GDM1 (cell line): ENCODE measurements at places on chromosomes 5 and 9.

DNA sequence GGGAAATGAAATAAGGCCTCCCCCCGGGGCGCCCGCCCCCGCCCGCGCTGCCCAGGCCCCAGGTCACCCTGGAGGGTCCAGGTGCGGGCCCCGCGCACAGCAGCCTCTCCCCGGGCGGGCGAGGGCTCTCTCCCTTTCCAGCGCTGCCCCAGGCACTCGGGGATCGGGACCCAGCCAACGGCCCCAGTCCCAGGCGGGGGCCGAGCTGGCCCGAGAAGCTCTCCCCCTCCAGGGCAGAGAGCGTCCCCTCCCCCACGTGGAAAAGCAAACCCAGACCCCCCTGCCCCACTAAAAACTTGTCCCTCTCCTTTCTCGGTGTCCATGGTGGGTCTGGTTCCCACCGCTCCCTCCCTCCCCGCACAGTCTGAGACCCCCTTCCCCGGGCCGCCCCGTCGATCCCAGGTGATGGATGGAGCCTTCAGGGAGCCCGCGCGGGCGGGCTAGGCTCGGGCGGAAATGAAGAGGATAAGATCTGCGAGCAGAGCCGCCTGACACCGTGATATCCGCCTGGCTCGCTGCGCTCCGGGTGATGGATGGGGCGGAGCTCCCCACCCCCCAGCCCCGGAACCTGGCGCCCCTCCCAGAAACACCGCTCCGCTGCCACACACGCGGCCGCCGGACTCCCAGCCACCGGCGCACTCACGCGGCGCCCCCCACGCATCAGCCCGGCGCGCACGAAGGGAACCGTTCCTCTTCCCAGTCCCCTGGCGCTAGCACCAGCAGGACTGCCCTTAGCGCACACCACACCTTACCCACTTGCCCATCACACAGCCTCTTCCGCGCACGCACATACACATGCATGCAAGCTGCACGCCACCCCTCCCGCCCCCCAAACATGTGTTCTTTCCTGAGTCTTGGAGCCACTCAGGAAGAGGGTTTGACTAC lies 81.7 kb upstream of the ZBTB43 start:
- no peak for DNase-seq

GRCh38 chr5:102312586-102313370 lies 16.7 kb upstream of the SLCO4C1 start:
- no peak for DNase-seq

DNA sequence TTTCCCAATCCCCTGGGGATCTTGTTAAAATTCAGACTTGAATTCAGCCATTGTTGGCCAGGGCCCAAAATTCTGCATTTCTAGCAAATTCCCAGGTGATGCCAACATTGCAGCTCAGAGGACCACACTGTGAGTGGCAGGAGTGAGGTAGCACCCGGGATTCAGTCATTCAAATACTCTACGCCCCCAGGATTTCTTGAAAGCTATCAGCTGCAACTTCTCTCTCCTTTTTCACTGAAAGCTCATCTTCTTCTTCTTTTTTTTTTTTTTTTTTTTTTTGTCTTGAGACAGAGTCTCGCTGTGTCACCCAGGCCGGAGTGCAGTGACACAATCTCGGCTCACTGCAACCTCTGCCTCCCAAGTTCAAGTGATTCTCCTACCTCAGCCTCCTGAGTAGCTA lies 19.3 kb upstream of the ANKH start:
- no peak for DNase-seq

DNA sequence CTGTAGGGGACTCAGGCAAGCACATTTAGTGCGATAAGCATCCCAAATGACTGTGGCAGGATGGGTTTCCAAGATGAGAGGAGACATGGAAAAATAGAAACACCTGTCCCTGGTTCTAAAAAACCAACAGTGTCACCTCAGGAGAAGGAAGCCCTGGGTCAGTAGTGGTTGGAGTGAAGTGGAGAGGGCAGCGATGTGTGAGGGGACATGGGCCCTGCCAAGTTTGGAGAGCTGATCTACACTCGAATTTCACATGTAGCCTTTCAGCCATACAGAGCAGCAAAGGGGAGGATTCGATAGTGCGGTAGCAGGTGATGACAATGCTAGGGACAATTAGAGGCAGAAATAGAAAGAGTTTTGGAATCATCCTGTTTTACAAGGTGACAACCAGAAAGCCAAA lies 32.6 kb upstream of the LHX2 start:
- no peak for DNase-seq
